ENCODE measurements at places on chromosomes 16 and 17. TPM values are rescaled to one million over a fixed set of nuclear protein-coding genes. Genes with fewer than 3 reads are reported as not detected.

DNA sequence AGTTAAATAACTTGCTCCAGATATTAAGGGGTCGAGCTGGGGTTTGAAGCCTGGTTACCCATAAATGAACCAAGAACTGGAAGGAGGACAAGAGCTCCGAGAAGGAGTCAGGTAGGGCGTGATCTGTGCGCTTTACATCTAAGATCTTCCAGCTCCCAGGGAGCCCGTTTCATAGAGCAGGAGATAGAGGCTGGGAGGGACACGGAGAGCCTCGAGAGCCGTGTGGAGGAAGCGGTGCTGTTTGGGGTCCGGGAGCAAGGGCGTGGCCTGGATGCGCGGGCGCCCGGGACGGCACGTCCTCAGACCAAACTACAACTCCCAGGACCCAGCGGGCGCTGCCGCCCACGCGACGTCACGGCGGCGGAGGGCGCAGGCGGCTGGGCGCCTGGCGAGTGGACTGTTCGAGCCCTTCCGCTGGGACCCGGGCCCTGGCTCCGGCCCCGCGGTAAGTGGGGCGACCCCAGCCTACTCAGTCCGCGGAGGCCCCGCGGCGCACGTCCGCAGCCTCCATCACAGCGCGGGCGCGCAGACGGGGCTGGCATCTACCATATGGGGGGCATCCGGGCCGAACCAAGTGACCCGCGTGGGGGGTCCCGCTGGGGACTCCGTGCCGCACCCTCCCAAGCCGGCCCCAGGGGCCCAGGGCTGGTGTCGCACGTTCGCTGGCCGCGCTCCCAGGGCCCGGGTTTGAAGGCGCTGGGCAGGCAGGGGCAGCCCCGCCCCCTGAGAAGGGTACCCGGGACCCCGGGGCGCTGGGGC lies at the start of gene BCKDK:
BCKDK (plus strand) TSS at position 352 of the 759 bp plus-strand sequence. CDS start 838 bp downstream, outside the sequence.
- peak; percentile 60 for DNase-seq
- no peaks in the 10 kb centered on the region for H3K27me3 ChIP-seq
- peak within 1 kb of the TSS; percentile 76 for H3K27ac ChIP-seq
- H3K4me3 ChIP-seq: peak within 1 kb of the TSS; percentile 85
- peaks cover 40% of the 10 kb centered on the region for H3K36me3 ChIP-seq

DNA sequence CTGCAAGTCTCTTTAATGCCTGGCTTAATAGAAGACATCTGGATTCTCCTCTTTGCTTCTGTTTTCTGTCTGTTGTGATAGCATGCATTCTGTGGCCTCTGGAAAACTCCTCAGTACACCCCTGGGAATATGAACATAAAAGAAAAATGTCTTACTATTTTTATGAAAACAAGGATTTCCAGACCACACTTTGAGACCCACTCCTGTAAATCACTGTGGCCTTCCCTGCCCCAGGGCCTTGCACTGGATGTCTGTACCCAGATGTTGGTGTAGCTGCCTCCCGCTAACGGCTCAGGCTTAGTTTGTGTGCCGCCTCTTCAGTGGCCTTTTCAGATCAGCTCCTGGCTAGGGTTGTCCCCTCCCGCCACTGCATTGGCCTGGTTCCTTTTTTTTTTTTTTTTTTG lies 126.6 kb downstream of the SOCS1 start:
- peak overlapping the region; percentile 92 for H3K27ac ChIP-seq
- H3K4me3 ChIP-seq: no peak overlapping the region
- no peaks in the 10 kb centered on the region for H3K27me3 ChIP-seq
- H3K36me3 ChIP-seq: peaks cover 9% of the 10 kb centered on the region

- no peak within 1 kb of the TSS for H3K27ac ChIP-seq
- H3K36me3 ChIP-seq: peaks cover 17% of the 10 kb centered on the region
- no peak within 1 kb of the TSS for H3K4me3 ChIP-seq
Observed at GRCh38 chr17:76078860-76079534, at the start of gene ZACN. Gene ZACN (plus strand): TSS chr17:76079182. CDS start chr17:76079265, 83 bp downstream.

GRCh38 chr16:5062790-5063765 lies 2.7 kb downstream of the C16orf89 start:
- peaks cover 6% of the 10 kb centered on the region for H3K4me1 ChIP-seq
- no peak overlapping the region for H3K27ac ChIP-seq
- H3K27me3 ChIP-seq: peaks cover 21% of the 10 kb centered on the region
- H3K4me3 ChIP-seq: no peak overlapping the region

DNA sequence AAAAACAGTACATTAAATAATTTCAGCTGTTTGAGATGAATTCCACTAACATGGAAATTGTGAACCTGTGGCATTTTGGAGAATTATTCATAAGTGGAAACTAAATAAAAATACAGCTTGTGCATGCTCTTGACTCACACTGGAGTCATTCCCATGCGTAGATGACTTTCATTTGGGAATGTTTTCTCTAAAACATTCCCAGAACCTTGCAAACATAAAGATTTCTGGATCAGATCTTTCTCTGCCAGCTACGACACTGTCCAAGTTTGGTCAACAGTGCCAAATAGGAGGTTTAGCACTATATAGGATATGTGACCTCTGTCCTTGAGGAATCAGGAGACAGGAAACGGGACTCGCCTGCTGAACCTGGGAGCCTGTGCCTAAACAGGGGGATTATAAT lies 400.9 kb downstream of the SLC39A11 start:
- no peaks in the 10 kb centered on the region for H3K27me3 ChIP-seq
- H3K27ac ChIP-seq: peak overlapping the region; percentile 33
- no peaks in the 10 kb centered on the region for H3K36me3 ChIP-seq

DNA sequence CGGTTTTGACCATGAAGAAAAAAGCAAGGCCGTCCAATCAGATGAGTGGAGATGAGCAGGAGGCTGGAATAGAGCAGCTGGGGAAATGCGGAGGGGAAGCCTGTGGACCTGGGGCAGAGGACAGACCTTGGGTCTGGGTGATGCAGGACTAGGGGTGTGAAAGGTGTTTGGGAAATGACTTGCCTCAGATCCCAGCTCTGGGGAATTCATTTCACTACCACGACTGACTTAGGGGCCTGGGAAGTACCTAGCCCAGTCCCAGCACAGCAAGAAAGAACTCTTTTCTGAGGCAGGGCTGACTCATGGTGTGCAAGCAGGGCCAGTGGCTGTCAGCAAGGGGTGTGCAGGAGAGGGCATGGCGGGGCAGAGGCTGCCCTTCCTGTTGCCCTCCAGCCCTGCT lies 14.8 kb downstream of the DNAI2 start:
- no peaks in the 10 kb centered on the region for H3K36me3 ChIP-seq
- H3K27me3 ChIP-seq: no peaks in the 10 kb centered on the region
- no peak for DNase-seq
- H3K27ac ChIP-seq: no peak overlapping the region

DNA sequence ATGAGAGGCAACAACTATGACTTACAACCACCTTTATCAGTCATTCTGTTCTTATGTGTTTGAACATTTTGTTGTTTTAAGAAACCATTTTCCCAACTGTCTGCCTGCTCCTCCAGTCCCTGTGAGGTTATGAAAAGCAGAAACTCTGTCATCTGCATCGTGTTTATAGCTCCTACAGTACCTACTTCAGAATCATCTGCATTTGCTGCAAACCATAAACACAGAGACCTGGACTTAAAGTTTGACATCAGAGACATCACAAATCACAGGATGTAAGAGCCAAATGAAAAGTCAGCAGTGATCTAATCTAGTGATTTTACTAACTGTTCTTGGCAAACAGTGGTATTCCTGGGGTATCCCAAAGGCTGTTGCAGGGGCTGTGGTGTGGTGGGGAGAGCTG lies 55.2 kb downstream of the CDH11 start:
- H3K27me3 ChIP-seq: no peaks in the 10 kb centered on the region
- H3K27ac ChIP-seq: no peak overlapping the region
- peaks cover 8% of the 10 kb centered on the region for H3K36me3 ChIP-seq
- DNase-seq: peak; percentile 58

DNA sequence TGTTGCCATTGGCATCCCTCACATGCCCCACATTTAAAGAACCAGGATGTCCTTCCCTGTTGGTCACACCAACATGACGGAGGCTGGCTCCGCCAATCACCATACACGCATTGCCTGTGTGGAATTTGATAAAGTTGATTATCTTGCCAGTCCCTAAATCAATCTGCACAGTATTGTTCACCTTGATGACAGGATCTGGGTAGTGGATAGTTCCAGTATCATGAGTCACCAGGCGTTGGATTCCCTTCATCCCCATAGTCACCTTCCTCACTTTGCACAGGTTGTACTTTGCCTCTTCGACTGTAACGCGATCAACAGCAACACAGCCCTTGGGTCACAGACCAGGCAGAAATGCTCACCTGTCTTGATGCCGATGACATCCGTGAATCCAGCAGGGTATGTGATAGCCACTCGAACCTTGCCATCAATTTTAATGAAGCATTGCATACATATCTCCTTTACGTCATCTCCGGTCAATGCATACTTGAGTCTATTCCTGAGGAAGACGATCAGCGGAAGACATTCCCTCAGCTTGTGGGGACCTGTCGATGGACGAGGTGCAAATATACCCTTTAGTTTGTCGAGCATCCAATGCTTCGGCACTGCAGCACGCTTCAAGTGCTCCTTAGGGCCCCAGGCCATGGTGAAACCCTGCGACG lies 14.2 kb downstream of the CTRB2 start:
- no peak for DNase-seq
- no peak overlapping the region for H3K27ac ChIP-seq
- H3K27me3 ChIP-seq: peaks cover 13% of the 10 kb centered on the region
- no peak overlapping the region for H3K4me3 ChIP-seq

DNA sequence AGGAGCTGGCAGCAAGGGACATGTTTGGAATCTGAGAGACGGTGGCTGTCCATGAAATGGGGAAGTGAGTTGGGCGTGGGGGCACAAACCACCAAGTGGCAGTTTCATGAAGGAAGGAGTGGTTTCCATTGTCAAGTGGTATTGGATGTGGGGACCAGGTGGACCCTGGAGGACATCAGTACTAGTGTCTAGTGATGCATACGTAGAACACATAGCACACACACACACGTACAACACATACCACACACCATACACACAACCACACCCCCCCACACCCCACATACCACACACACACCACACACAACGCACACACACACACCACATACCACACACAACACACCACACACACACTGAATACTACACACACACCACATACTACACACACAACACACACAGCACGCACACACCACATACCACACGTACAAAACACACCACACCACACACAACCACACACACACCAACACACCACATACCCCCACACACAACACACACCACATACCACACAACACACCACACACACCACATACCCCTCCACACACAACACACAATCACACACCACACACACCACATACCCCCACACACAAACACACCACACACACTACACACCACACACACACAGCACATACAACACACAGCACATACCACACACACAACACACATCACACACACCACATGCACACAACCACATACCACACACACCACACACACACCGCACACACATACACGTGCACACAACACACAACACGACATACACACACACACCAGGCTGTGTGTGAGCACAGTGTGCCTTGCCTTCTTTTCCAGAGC lies 41.1 kb upstream of the GSE1 start:
- no peaks in the 10 kb centered on the region for H3K27me3 ChIP-seq
- H3K27ac ChIP-seq: no peak overlapping the region
- peaks cover 4% of the 10 kb centered on the region for H3K36me3 ChIP-seq

Gene KRT12
- polyA plus RNA-seq: not detected

Gene INCA1
- polyA plus RNA-seq: 0.51 TPM

Gene CBLN1
- polyA plus RNA-seq: not detected

Gene MED31
- 13.9 TPM for polyA plus RNA-seq
